ENCODE measurements at places on chromosomes 7 and 10.

GRCh38 chr7:113314594-113314993, 196.2 kb upstream of the SMIM30 start:
- no peak for DNase-seq

GRCh38 chr10:124882313-124882712, 59.6 kb upstream of the ZRANB1 start:
- DNase-seq, result no peak

DNA sequence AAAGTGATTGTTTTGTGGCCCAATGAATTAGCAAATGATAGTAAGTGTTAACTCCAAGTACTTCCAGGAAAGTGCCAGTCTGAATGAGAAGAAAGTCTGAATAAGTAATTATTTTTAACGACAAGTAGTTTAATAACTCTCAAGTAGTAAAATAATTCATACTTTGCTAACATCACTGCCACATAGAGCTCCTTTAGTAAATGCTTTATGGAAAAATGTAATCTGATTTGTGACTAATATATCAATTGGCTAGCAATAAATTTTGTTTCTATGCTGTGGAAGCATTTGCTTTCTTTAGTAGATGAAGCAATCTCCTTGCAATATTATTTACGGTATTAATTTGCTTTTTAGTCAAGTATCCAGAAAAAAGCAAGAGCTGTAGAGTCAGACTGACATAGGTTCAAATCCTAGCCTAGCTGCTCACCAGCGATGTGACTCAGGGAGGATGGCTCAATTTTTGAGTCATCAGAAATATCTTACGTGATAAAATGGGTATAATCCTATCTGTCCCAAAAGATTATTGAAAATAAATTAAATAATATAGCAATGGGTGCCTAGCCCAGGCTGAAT, 329.3 kb downstream of the FGFR2 start:
- DNase-seq, result no peak

DNA sequence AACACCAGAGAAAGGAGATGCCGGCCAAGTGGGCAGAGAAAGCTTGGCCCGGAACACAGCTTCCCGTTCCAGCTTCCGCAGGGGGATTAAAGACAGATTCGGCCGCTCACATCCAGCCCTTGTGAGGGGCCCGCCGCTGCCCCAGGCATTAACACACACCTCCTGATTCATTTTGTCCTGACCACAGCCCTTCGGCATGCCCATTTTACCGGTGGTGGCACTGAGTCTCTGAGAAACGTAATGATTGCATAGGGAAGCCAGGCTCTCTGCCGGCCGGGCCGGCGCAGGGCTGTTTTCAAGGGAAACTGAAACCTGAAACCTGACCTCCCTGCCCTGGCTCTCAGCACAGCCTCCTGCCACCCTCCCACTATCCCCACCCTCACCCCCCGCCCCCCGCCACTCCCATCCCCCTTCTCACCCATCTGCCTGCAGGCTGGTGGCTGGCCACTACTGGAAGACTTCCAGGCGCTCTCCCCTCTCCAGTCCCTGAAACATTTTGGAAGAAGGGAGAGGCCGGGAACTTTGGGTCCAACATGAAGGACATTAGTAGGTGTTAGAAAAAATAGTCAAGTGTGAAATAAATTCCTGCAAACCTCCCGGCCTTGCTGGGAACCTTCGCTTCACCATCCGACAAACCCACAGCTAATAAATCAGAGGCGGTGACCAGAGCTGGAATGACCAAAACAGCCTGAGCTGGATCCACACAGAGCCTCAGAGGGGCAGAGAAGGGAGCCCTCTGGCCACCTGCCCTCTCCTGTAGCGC, 83.5 kb upstream of the CUX1 start:
- DNase-seq, result peak; percentile 16

- peak; percentile 29 for DNase-seq
Observed at GRCh38 chr10:4813023-4813422, 13.0 kb upstream of the AKR1E2 start.

DNA sequence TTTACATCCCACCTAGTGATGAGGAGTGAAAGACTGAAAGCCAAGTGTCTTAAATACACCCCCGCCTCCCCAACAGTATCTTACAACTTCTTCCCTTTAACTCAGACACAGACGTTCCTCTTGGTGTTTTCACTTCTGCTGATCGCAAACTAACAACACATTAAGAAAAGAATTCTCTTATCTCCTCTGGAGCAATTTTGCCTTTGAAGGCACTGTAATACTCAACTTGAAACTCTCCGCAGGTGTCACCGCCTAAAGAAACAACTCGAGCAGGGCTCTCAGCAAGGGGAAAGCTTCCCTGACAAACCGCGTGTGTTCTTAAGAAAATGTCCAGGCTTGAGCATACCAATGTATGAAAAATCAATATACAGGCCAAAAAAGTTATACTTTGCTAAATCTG, 452 bp downstream of the SEMA3C start:
- no peak for DNase-seq

- no peak for DNase-seq
Observed at GRCh38 chr7:151271699-151272355, 23.3 kb upstream of the SMARCD3 start.

- DNase-seq, result no peak
Observed at GRCh38 chr7:19235680-19236079, 90.5 kb upstream of the FERD3L start.

DNA sequence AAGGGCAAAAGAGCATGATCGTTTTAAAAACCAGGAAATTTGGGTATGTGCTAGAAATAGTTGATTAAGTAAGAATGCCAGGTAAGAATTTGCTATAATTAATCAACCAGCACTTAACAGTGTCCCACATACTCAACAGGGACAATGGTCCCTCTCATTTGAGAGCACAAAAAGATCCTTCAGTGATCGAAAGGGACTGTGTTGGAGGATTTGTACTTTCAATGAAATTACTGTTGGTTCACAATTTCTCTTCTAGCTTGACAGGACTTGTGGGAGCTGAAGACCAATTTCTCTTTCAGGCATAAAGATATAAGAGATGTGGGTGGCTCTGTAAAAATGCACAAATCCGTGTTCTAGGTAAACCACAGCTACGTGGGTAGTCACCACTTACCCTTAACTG, 12.5 kb upstream of the PLEKHS1 start:
- DNase-seq, result no peak

GRCh38 chr10:104299031-104299904, 30.3 kb downstream of the GSTO2 start:
- no peak for DNase-seq

DNA sequence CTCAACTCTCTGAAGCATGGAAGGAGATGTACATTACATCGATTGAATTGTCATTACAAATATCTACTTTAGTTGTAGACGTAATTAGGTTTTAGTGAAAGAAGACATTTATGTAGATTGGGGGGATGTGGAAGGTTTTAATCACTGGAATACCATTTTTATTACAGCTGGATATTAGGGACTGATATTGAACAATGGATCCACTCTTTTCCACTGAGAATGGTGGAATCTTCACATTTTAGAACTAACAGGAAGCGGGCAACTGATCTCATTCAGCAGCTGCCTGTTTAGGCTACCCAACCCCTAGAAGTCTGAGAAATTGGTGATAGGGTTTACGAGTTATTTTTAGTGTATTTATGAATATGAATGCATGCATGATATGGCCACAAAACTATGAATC, 336.2 kb upstream of the LRGUK start:
- no peak for DNase-seq

- DNase-seq, result no peak
Observed at GRCh38 chr10:71451754-71452153, 55.0 kb downstream of the CDH23 start.

DNA sequence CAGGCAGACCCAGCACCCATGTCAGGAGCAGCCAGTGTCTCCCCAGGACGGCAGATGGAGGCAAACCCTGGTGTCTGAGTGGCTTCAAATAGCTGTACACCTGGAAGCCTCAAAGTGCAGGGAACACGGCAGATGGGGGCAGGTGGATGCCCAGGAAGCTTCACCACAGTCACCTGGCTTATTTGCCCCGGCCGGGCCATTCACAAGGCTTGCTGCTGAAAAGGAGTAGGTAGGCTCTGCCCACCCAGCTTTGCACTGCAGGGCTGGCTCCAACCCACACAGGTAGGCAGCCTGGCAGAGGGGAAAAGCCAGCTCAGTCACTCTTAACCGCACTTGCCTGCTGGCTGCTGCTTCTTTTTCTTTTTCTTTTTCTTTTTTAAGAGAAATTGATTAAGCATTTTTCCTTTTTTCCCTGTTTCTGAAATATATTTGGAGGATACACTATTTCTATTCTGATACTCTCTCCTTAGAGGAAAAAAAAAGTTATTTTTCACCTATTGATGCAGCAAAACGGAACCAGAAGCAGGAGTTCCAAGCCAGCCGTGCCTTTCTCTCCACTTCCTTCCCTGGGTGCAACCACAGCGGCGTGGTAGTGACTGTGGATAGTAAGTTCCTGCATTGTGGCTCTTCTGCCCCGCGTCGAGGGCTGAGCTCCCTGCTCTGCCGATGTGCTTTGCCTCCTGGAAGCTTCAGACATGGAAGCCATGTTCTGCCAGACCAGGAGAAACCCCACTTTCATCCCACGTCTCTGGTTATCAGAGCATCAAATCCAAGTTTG, 118.3 kb downstream of the KLF6 start:
- no peak for DNase-seq

DNA sequence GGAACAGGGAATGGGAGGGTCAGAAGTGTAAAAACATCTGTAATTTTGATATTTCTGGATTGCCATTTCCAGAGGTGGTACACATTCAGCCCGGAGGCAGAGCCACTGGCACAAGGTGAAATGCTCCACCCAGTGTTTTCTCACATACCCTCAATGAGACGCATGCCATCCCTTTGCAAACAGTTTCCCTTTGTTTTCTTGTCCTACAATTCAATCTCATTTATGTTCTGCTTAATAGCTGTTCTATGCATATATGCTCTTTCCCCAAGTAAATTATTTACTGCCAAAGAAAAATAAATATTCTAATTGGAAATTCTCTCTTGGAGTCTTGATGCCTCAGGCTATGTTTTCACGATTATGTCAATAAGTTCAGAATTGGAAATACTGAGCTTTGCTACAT, 369.7 kb upstream of the AKR1E2 start:
- DNase-seq, result no peak

- DNase-seq, result no peak
Observed at GRCh38 chr7:56127241-56127975, 11.2 kb upstream of the NUPR2 start.

- DNase-seq, result no peak
Observed at GRCh38 chr10:69446229-69446628, 5.0 kb upstream of the TSPAN15 start.

GRCh38 chr7:97446361-97446760, 285.5 kb upstream of the TAC1 start:
- DNase-seq, result no peak

DNA sequence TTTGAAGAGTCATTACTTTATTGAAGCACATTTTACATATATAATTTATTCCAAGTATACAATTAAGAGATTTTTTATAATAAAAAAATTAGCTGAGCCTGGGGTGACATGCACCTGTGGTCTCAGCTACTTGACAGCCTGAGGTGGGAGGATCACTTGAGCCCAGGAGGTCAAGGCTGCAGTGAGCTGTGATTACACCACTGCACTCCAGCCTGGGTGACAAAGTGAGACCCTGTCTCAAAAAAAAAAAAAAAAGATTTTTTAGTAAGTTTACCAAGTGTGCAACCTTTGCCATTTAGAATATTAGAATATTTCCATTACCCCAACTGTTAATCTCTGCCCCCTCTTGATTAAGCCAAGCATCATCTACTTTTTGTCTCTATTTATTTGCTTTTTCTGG, 196.0 kb downstream of the CCSER2 start:
- DNase-seq, result no peak

DNA sequence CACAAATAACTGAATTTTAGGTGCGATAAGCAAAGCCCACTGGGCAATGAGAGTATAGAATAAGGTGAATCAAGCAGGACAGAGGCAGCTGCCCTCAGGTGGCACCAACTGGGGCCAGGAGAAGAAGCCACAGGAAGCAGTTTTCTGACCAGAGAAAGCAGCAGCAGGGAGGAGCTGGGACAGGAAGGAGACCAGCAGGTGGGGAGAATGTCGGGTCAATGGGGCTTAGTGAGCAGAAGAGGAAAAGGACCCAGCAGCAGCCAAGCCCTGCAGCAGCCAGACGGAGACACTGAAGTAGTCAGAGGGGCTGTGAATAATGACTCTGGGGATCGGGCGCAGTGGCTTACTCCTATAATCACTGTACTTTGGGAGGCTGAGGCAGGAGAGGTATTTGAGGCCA, 209.6 kb upstream of the SH2B2 start:
- DNase-seq, result no peak

DNA sequence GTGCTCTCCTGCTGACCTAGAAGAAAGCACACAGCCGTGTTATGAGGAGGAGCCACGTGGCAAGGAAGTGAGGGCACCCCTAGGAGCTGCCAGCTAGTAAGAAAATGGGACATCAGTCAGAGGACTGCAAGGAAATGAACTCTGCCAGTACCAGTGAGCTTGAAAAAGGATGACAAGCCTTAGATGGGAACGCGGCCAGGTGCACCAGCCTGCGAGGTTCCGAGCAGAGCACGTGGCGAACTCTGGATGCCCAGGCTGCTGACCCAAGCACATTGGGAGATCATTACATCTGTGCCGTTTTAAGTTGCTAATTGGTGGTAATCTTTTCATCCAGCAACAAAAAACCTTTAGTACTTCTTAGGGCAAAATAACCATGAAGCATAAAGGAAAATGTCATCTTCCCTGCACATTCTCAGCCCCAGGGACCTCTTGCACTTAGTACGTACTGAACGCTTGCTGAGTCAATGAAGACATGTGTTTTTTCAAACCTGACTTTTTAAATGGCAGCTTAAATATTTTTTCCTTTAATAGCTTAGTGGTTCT, 69.4 kb downstream of the AMZ1 start:
- DNase-seq, result no peak

DNA sequence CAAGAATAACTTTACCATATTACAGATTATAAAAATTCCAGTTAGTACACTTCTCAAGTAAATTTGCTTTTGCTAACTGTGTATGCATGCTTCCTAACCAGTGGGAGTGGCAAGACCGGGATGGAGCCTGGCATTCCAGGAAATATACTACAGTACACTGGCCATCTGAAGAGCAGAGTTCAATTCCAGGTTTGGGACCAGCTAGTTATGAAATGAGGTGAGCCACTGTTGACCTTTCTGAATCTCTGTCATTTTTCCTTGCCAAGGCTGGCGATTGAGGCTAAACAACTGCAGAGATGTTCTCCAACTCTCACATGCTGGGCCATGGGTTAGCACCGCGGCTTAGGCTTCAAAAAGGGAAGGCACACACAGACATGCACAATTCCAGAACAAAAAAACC, 258.2 kb downstream of the GLI3 start:
- no peak for DNase-seq

DNA sequence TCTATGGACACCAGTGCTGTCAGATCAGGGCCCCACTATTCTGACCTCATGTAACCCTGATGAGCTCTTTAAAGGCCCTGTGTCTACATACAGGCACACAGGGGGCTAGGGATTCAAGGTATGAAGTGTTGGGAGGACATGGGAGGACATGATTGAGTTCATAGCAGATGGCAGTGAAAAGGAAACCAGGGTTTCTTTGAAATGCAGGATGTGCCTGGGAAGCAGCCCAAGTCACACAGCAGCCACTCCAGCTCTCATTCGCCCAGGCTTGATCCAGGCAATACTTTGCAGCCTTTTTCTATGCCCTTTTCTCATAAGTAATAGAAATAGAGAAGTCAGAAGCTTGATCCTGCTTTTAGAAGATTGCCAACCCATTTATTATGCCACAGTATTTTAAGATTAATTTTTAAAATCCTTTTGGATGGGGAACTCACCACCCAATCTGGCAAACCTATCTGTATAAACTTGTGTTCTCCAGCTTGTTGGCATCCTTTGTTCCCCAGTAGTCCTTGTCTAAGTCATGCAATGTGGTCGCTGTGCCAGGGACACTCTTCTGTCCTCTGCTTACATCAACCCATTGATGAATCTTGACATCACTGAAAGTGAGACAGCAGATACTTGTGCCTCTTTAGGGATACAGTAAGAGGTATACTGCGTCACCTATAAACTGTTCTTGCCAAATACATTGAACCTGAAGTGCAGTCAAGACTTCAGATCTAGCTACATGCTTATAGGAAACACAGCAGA, 95.0 kb downstream of the TAF3 start:
- no peak for DNase-seq

All from fibroblast of the conjunctiva (primary cell).